ENCODE measurements at places on chromosomes 3 and 15.

DNA sequence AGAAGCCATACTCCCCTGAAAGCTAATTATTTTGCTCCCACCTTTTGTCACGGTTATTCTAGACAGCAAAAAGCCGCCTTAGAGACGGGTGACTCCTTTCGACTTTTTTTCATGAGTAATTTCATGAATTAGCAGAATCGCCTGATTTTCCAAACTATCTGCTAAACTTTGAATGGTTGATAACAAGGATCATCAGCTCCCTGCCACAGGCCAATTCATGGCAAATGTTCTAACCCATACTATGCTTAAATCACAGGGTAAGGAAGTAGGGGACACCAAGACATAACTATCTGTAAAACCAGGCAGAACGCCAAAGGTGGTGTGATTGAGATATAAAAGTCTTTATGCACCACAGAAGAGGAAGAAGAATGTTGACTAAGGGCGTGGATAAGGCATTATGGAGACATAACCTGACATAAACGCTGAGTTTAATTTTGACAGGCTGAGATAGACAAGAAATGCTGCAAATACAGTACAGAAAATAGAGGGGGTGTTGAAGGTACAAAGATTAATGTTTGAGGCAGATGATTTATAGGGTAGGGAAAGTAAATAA, 891 bp upstream of the DMXL2 start:
- H3K27ac ChIP-seq, result no peak overlapping the region
- H3K4me1 ChIP-seq, result peaks cover 30% of the 10 kb centered on the region
- H3K4me3 ChIP-seq, result peak overlapping the region; percentile 75
- DNase-seq, result no peak
- H3K27me3 ChIP-seq, result no peaks in the 10 kb centered on the region
- no peaks in the 10 kb centered on the region for H3K36me3 ChIP-seq

DNA sequence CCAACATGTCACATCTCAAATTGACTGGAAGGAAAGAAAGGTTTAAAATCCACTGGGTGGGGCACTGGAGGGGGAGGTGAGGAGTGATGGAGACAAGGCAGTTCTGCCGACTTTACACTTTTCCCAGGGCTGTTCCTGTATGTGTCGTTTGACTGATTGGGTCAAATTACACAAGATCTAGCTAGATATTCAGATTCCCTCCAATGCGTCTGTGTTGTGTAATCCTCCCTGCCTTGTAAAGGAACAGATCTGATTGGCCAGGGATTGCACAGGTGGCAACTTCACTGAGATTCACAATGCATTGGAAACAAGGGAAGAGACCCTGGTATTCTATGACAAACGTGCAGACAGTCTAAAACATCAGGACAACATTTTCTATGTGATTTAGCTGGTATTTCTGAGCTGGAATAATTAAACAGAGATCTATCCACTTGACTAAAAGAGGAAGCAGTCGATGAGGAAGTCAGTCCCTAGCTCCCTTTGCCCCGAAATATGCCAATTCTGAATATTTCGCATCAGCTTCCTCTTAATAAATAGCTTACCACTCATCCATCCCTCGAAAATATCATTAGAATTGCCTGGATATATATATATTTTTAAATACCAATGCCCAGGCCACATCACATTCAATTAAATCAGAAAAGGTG, 312.9 kb downstream of the RORA start:
- H3K36me3 ChIP-seq, result no peaks in the 10 kb centered on the region
- DNase-seq, result no peak
- no peaks in the 10 kb centered on the region for H3K27me3 ChIP-seq
- H3K4me3 ChIP-seq, result no peak overlapping the region
- H3K27ac ChIP-seq, result no peak overlapping the region

DNA sequence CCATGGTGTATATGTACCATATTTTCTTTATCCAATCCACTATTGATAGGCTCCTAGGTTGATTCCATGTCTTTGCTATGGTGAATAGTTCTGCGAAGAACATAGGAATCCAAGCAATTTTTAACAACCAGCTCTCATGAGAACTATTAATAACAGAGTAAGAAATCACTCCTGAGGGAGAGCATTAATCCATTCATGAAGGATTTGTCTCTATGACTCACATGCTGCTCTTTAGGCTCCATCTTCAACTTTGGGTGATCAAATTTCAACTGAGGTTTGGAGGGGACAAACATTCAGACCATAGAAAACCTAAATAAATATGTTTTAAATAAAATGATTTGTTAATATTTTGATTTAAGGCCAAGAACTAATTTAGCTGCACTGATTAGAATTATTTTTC, 147.4 kb downstream of the NSUN3 start:
- no peak overlapping the region for H3K4me3 ChIP-seq
- H3K27ac ChIP-seq, result no peak overlapping the region
- no peaks in the 10 kb centered on the region for H3K27me3 ChIP-seq
- no peaks in the 10 kb centered on the region for H3K4me1 ChIP-seq
- no peaks in the 10 kb centered on the region for H3K36me3 ChIP-seq
- no peak for DNase-seq

- no peak overlapping the region for H3K27ac ChIP-seq
- no peak overlapping the region for H3K4me3 ChIP-seq
- H3K4me1 ChIP-seq, result no peaks in the 10 kb centered on the region
- DNase-seq, result no peak
Measured at GRCh38 chr15:69701198-69701597, 248.6 kb downstream of the RPLP1 start.

- H3K36me3 ChIP-seq, result no peaks in the 10 kb centered on the region
- H3K4me3 ChIP-seq, result no peak overlapping the region
- peaks cover 11% of the 10 kb centered on the region for H3K4me1 ChIP-seq
- no peaks in the 10 kb centered on the region for H3K27me3 ChIP-seq
- no peak for DNase-seq
Measured at GRCh38 chr3:101377796-101378195, 57.4 kb upstream of the IMPG2 start.

DNA sequence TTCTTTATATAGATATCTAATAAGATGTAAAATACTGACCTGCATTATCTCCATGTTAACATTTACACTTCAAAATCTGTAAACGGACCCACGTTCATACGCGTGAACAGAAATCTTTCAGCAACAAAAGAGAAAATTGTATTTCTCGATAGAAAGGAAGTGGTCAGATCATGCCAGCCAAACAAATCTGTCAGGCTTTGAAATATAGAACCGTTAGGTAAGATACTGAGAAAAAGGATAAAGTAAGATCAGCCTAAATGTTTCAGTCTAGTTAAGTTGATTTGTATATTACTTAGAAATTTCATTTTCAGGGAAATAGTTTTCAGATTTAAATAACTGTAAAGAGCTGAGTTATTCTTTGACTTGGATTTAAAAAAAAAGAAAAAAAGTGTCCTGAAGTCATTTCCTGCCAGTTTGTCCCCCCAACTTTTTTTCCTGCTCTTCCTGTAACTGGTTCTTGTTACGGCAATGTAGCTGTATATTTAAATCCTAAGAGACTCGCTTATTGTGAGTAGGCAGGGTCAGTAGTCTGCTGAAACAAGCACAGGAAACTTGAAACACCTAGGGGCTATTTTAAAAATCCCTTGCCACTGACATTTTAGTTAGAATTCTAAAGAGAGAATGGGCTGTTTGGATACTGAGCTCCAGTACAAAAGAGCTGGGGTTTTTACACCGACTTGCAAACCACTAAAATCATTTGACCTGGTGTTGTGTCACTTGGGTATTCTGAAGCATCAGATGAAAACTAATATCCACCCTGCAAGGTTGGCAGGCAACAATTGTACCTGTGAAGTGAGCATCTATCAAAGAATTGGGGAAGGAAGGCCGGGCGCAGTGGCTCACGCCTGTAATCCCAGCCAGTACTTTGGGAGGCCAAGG, 237.5 kb downstream of the UBE2E2 start:
- H3K4me1 ChIP-seq, result peaks cover 15% of the 10 kb centered on the region
- H3K27me3 ChIP-seq, result no peaks in the 10 kb centered on the region
- no peak overlapping the region for H3K27ac ChIP-seq
- no peak for DNase-seq
- H3K4me3 ChIP-seq, result no peak overlapping the region

GRCh38 chr3:115208066-115208750, 61.1 kb upstream of the ZBTB20 start:
- H3K36me3 ChIP-seq, result no peaks in the 10 kb centered on the region
- no peak for DNase-seq
- no peaks in the 10 kb centered on the region for H3K27me3 ChIP-seq
- no peak overlapping the region for H3K4me3 ChIP-seq

- H3K36me3 ChIP-seq, result no peaks in the 10 kb centered on the region
- DNase-seq, result no peak
- H3K27ac ChIP-seq, result no peak overlapping the region
Measured at GRCh38 chr3:133709139-133709750, 36.9 kb upstream of the TF start.

- peaks cover 37% of the 10 kb centered on the region for H3K4me1 ChIP-seq
- no peak overlapping the region for H3K27ac ChIP-seq
- no peaks in the 10 kb centered on the region for H3K36me3 ChIP-seq
Measured at GRCh38 chr3:127831723-127832172, 9.4 kb upstream of the MGLL start.

DNA sequence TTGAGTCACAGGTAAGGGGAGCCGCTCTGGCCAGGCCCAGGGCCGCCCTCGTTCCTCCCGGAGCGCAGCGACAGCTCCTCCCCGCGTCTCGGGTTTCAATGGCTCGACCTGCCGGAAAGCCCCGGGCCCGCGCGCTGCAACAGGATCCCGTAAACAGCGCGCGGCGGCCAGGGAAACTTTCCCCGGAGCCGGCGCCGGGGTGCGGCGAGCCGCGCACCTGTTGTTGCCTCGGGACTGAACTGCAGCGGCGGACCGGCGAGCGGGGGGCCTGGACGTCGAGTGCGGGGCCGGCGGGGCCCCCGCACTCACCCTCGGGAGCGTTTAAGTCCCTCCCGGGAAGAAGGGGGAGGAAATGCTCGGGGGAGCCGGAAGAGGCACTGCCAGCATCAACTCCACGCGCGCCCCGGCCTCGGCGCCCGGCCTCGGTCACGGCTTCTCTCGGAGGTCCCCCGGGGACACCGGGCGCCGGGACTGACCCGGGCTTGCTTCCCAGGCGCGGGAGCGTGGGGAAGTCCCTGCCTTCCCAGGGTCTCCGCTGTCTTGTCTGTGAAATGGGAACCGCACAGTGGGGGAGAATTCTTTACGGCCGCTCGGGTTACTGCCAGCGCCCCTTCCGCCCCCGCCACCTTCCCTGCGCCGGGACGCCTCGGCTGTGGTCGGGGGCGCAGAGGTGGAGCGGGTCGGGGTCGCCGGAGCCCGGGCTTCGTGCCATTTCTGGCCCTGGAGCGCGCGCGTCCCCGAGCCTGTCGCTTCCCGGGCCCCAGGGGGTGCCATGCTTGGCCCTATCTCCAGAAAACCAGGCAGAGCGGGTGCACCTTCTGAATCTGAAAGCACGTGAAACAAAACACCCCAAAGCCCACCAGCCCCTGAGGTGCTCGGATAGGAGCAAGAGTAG, 7.5 kb upstream of the PGPEP1L start:
- peak overlapping the region; percentile 89 for H3K27ac ChIP-seq
- H3K4me1 ChIP-seq, result no peaks in the 10 kb centered on the region
- H3K36me3 ChIP-seq, result no peaks in the 10 kb centered on the region
- H3K27me3 ChIP-seq, result no peaks in the 10 kb centered on the region
- DNase-seq, result no peak

DNA sequence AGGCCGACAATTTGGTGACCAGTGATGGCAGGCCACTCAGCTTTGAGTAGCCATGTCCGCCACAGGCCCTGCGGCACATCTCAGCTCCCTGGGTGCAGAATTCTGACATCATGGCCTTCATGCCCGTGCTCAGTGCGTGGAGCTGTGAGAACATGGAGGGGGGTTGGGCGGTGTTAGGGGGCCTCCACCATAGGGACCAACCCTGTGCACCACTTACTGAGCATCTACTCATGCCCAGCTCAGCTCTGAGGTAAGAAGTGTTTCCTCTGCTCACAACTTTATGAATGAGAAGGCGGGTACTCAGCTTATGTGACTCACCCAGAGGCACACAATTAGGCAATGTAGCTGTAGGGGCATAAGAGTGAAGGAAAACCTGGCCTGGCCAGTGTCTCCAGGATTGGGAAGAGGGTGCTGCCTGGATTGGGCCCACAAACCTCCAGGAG, 10.5 kb downstream of the ACOX2 start:
- H3K36me3 ChIP-seq, result no peaks in the 10 kb centered on the region
- no peak for DNase-seq
- H3K27ac ChIP-seq, result no peak overlapping the region
- no peaks in the 10 kb centered on the region for H3K4me1 ChIP-seq
- H3K4me3 ChIP-seq, result no peak overlapping the region
- H3K27me3 ChIP-seq, result no peaks in the 10 kb centered on the region

- H3K27ac ChIP-seq, result no peak overlapping the region
- H3K36me3 ChIP-seq, result no peaks in the 10 kb centered on the region
- DNase-seq, result no peak
- no peaks in the 10 kb centered on the region for H3K27me3 ChIP-seq
- peaks cover 10% of the 10 kb centered on the region for H3K4me1 ChIP-seq
- H3K4me3 ChIP-seq, result no peak overlapping the region
Measured at GRCh38 chr15:28954466-28955159, 68.8 kb downstream of the APBA2 start.

DNA sequence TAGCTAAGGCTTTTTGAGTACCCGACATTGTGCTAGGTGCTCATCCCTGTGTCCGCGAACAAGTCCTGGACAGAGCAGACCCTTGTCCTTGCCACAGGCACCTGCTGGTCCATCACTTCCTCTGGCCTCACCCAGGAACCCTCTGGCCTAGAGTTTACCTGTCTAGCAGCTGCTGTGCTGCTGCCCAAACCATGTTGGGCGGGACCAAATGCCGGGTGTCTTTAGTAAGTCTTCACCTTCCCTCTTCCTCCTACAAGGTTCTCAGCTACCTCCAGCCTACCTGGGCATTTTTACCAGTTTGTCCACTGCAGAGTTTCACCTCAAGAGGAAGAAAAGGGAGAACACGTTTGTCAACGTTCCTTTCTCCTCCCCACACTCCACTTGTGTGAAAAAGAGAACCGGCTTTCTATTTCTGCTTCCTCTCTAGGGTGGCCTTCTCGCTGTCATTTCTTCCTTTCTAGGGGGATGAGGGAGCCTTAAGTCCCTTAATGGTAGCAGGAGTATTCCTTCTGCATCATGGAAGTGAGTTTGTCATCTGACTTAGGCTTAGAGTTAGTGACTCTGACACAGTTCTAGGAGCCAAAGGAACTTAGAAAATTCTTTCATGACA, 80.4 kb upstream of the GCNT3 start:
- H3K4me3 ChIP-seq, result no peak overlapping the region
- H3K4me1 ChIP-seq, result peaks cover 10% of the 10 kb centered on the region
- no peaks in the 10 kb centered on the region for H3K27me3 ChIP-seq
- no peak for DNase-seq

DNA sequence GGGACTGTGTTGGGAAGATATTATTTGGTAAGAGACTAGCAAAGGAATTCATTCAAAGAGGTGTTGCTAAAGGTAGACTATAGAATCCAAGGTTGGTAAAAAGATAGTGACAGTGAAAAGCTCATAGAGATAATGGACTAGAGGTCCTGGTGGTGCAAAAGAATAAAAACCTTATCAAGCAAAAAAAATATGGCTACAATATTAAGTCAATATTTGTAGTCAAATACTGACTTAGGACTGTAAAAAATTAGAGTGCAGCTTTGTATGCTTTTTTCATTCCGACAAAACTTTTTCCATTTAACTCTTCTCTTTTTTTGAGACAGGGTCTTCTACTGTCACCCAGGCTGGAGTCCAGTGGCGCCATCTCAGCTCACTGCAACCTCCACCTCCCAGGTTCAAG, 444.0 kb upstream of the AGTR1 start:
- no peaks in the 10 kb centered on the region for H3K36me3 ChIP-seq
- H3K4me3 ChIP-seq, result no peak overlapping the region

- no peak for DNase-seq
- H3K4me3 ChIP-seq, result no peak overlapping the region
- H3K4me1 ChIP-seq, result peaks cover 3% of the 10 kb centered on the region
- H3K27me3 ChIP-seq, result no peaks in the 10 kb centered on the region
Measured at GRCh38 chr3:11307830-11308432, 35.7 kb downstream of the ATG7 start.

All from GM12878 (cell line).